Foreskin keratinocyte (primary cell): ENCODE measurements at places on chromosomes 7 and 10.

DNA sequence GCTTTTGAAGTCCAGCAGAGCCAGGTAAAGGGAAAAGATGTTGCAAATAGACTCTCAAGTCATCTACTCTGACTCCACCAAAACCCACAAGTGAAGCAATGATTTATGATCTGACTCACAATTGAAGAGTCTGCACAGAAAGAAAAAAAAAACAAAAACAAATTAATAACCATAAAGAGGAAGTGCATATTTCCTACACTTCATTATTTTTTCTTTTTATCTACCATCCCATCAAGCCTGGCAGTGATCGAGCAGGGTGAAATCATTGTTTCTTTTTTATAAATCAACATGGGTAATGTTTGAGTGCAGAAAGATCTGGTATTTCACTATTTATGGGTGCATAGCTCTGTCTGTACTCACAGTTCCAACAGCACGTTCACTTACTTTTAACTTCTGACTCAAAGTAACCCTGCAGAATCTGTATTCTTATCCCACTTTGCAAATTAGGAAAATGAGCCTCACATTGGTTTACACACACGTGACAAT is 829.0 kb downstream of the TNS3 start:
- DNase-seq: peak; percentile 89

DNA sequence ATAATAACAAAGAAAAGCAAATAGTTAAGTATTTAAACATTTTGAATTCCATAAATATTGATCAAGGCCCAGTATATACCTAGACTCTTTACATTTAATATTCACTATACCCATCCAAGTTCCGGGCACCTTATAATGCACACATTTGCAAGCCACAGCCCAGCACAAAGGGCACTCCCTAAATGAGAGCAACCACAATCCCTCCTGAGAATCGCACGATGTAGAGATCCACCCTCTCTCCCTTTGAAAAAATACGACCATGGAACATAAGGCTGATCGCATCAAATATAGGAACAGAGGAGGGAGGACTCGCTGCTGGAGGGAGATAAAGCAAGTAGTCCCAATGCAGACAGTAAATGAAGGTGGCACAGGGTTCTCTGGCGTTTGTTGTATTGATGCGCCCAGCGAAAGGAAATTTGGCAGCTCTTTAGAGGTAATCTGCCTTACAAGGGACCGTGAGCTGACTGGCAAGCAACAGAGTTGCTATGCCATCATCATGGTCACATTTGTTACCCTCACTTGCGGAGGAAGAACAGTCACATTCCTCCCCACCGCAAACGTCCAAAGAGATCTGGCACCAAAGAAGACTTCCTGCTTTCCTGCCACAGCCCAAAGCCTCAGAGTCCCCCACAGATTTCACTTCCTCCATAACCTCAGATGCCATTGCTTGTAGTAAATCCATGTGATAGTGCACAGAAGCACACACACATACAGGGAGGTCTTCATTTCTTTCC is 16.1 kb upstream of the TAS2R40 start:
- DNase-seq: no peak

DNA sequence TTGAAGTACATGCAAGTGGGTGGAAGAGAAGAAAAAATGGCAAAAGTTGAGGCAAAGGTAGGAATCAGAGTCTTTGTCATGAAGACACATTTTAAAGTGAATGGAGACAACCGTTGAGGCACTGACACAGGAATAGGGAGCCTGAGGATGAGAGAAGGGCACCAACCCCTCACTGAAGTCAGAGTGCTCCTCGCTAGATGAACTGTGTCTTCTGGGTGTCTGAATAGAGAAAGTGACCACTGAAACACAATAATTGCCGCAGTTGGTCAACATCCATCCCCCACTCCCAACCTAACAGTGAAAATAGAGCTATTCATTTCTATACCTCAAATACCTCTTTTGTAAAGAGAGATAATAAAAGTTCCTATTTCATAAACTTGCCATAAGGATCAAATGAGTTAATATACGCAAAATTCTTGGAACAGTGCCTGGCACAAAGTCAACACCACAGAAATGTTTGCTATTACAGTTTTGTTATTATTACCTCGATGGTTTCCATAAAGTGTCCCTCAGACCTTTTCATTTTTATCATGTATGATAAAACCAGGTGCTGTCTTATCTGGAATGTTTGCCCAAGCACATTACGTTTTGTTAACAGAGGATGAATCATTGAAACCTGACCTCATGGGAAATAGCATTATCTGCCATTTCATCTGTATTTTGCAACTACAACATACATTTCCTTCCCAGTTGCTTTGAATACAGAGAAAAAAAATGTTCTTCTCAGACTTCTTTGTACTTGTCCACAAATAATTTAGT is 61.8 kb upstream of the SP4 start:
- peak; percentile 89 for DNase-seq

DNA sequence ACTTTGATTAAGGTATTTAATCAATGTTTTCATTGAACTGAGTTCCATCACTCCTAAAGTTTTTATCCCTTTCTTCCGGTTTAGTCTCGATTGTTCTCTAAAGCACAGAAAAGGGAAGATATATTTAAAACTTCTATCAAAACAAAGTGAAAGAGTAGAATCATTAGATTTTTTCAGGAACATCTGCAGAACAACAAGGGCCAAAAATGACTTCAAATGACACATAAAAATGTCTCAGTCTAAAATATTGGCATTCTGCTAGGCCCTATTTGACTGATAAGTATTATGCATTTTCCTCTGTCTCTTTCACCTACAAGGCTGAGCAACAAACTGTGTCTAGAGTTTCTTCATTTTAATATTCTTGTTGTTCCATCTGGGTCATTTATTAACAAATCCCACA is 899.5 kb upstream of the LRRTM3 start:
- DNase-seq: no peak

DNA sequence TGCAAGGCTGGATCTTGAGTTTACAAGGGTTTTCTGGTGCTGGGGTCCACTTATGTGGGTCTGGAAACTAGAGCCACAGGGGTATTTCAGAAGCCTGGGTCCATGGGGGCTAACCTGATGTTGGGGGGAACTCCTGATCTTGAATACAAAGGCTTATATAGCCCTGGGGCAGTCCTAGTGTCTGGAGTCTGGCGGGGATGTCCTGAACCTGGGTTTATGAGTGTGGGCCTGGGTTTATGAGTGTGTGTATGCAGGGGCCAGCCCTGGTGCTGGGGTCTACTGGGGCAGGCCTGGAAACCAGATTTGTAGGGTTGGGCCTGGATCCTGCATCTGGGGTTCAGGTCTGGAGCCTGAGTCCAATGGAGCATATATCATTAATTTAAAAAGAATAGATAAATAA is 146.5 kb upstream of the C1GALT1 start:
- no peak for DNase-seq

- no peak for DNase-seq
Observed at GRCh38 chr7:135929249-135929648, 47.9 kb downstream of the MTPN start.

GRCh38 chr10:33950206-33950605 is 615.7 kb upstream of the NRP1 start:
- no peak for DNase-seq

GRCh38 chr10:33223326-33224000 is 111.0 kb downstream of the NRP1 start:
- DNase-seq: no peak

DNA sequence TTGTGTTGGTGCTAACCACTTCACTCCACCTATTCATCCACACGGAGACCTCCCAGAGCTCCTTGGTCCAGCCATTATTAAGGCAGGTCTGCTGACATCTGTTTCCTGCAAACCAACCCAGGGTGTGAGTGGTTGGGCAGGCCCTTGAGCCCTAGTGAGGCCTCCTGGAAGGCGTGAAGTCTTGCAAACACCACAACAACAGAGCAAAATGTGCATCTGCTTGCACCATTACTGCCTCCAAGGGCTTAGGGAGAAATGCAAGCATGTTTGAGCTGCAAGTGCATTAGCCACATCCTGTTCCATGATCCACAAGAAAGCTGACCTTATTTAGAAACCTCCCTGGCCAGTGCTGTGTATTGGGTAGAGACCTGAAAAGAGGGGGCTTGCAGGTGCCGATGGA is 325.5 kb downstream of the GRID1 start:
- no peak for DNase-seq

DNA sequence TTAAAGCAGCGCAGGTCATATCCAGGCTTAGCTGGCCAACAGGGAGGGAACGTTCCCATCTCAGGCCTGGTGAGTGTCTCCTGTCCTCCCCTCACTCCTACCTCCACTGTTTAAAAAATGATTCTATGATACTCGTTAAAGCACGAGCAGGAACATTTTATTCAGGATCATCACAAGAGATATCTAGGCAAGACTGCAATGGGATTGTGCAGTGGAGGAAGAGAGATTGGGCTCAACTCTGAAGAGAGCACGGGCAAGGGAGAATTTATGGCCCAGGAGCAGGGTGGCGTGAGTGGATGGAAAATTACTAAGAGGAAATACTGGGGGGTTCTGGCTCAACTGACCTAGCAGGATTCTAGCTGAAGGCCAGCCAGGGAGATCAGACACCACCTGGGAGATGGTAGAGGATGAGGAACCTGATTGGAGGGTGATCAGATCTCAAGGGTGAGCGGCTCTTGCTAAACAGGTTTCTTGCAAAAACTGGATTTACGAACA is 9.0 kb upstream of the HSPB1 start:
- no peak for DNase-seq

DNA sequence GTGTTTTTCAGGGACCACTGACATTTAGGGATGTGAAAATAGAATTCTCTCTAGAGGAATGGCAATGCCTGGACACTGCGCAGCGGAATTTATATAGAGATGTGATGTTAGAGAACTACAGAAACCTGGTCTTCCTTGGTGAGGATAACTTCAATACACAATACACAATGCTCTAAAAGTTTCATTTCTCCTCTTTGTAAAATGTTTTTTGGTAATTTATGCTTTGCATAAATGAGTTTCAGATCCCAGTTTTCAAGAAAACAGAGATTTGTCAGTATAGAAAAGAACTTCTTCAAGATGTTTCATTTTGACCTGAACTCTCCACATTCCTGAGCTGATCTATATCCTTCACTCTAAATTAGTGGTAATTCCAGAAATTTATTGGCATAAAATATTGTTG is 14.2 kb downstream of the ZNF92 start:
- DNase-seq: no peak

- DNase-seq: no peak
Observed at GRCh38 chr7:32591938-32592337, 96.6 kb downstream of the AVL9 start.

DNA sequence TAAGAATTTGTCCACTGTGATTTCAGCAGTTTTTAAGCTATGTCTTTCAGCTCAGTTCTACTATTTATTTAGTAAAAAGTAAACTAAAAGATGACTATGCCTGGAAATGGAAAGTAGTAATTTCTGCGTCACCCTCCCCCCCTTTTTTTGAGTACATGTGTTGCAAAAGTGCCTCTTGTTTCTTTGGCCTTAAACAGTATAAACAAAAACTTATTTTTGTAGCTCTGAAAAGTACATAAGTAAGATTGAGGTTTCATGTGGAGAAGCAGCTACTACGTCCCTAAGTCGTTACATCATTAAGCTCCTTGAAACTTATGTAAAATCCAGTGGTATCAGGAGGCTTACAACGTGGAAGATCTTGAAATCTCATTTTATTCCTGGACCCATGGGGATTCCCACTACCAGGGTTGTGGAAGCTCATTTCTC is 46.3 kb upstream of the HBP1 start:
- DNase-seq: no peak

DNA sequence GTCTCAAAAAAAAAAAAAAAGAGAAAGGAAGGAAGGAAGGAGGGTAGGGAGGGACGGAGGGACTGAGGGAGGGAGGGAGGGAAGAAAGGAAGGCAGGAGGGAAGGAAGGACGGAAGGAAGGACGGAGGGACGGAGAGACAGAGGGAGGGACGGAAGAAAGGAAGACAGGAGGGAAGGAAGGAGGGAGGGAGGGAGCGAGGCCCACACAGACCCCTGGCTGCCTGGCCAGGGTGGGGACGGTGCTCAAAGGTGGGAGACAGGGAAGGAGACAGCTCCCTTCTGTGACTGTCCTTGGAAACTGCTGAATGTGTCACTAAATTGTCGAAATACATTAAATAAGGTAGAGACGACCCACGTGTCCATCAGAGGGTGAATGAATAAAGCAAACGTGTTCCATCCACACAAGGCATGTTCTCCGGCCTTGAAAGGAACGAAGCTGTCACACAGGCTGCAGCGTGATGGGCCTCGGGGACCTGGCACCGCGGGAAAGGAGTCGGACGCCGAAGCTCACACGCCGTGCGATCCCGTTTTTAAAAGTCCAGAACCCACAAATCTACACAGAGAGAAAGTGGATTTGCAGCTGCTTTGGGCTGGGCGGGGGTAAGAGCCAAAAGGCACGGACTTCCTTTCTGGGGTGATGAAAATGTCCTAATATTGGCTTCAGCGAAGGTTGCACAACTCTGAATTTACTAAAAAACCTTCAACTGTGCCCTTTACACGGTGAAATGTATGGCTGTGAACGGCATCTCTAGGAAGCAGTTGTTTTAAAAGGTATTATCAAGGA is 23.3 kb downstream of the ADAP1 start:
- DNase-seq: no peak

DNA sequence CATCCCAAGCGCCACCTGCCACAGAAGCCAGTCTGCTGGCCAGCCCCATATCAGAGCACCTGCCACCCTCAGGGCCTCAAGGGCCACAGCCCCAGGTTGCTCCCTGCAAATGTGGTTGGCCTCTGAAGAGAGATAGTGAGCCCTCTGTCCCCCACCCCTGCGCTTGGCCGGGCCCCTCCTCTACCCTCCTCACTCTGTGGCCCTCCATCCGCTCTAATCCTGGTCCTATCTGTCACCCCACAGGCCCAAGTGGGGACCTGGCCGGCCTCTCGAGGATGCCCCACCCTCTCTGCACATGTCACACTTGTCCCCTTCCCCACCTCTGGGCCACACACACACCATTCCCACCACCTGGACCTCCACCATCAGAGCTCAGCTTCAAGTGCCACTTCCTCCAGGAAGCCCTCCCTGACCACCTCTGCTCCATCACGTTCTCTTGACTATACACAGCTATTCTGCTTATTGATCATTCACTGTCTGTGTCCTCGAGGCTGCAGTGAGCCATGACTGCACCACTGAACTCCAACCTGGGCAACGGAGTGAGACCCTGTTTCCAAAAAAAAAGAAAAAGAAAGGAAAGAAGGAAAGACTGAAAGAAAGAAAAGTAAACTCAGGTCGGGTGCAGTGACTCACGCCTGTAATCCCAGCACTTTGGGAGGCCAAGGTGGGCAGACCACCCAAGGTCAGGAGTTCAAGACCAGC is 42.4 kb downstream of the TNRC18 start:
- no peak for DNase-seq

- DNase-seq: no peak
Observed at GRCh38 chr7:155787171-155787851, 25.0 kb downstream of the SHH start.

DNA sequence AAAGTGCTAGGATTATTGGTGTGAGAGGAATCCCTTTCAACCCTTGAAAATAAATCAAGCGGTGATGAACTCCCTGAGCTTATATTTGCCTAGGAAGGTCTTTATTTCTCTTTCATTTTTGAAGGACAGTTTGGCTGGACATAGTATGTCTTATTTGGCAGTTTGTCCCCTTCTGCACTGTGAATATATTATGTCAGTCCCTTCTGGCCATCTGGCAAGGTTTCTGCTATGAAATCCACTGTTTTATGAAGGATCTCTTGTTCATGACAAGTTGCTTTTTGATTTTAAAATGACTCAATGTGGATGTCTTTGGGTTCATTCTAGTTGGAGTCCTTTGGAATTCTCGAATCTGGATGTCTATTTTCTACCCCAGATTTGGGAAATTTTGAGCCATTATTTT is 21.7 kb upstream of the MCM10 start:
- no peak for DNase-seq
